ENCODE measurements at places on chromosomes 5 and 9. TPM values are rescaled to one million over a fixed set of nuclear protein-coding genes. Genes with fewer than 3 reads are reported as not detected.

Gene TUT7
- 58.3 TPM for total RNA-seq

Gene SHISAL2B
- not detected for total RNA-seq

Gene PRDM12
- total RNA-seq: not detected

Gene IL33
- total RNA-seq: 0.13 TPM

Gene TAF1L
- total RNA-seq: under 0.01 TPM

Gene OTP
- total RNA-seq: not detected

Gene S100Z
- total RNA-seq: not detected

Gene ENTPD2
- total RNA-seq: not detected

Gene SLC45A2
- 0.13 TPM for total RNA-seq

Gene ECSCR
- 1.5 TPM for total RNA-seq

Gene C5orf52
- total RNA-seq: not detected

Gene PCDHGB6
- 9.5 TPM for total RNA-seq

Gene PLCXD3
- total RNA-seq: not detected

Gene VLDLR
- 29.2 TPM for total RNA-seq

Gene RGMB
- 46.8 TPM for total RNA-seq

Gene CCDC112
- 2.5 TPM for total RNA-seq

Gene PRRC1
- 94.4 TPM for total RNA-seq

Gene RNF208
- 0.39 TPM for total RNA-seq

Gene IPO11
- total RNA-seq: 33.7 TPM

Gene CCDC187
- 0.11 TPM for total RNA-seq

Gene SPATA31E1
- not detected for total RNA-seq

Gene DDX4
- total RNA-seq: not detected

Gene BTNL3
- not detected for total RNA-seq

Gene NMRK1
- total RNA-seq: 18.9 TPM

Gene TTC39B
- total RNA-seq: 33.8 TPM

Gene ADAMTSL2
- 0.11 TPM for total RNA-seq

Gene PTBP3
- total RNA-seq: 50.8 TPM

Data from articular chondrocyte of knee joint (primary cell).